ENCODE measurements at places on chromosomes 2 and 18. TPM values are rescaled to one million over a fixed set of nuclear protein-coding genes. Genes with fewer than 3 reads are reported as not detected.

The NGEF gene
- not detected for total RNA-seq

DNA sequence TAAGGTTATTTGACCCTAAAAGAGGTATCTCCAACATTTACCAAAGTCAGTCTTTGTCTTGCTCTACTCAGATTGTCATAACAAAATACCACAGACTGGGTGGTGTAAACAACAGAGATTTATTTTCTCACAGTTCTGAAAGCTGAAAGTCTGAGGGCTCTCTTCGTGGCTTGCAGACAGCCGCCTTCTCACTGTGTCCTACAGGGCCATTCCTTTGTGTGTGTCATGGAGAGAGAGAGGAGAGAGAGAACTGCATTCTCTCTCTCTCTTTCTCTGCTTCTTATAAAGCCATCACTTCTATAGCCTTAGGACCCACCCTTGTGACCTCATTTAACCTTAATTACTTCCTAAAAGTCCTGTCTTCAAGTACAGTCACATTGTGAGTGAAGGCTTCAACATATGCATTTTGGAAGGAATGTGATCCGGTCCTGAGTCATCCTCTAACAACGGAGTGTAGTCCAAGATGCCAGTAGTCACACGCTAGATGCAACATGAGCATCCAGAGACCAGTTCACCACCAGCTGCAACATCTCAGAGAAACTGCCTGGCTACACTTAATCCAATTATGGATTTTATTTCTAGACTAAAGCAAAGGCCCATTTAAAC lies 130.2 kb downstream of the CD226 start:
- peak; percentile 55 for DNase-seq

DNA sequence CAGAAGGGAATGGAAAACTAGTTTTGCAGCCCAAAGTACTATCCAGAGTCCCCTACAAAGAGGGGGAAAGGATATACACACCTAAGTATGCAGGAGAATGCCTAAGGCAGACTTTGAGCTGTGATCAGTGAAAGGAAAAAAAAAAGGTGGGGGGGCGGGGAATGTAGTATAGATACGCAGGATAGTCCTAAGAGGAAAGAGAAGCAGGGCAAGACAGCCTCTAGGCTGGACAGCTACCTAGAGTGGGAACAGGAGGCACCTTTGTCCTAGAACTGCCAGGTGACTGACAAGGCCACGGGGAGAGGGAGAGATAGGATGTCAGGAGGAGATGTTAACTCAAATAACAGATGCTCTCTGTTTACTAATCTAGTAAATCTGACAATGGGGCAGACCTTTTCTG lies 6.0 kb downstream of the REEP1 start:
- no peak for DNase-seq

The CABLES1 gene
- 5.0 TPM for total RNA-seq

GRCh38 chr2:101969723-101970122 lies 22.0 kb upstream of the IL1R2 start:
- DNase-seq = no peak

- DNase-seq = no peak
Observed at GRCh38 chr2:120733238-120733932, 2.3 kb upstream of the GLI2 start.

The ANO7 gene
- total RNA-seq = 1.3 TPM

- no peak for DNase-seq
Observed at GRCh38 chr2:239523954-239524330, 123.1 kb upstream of the HDAC4 start.

DNA sequence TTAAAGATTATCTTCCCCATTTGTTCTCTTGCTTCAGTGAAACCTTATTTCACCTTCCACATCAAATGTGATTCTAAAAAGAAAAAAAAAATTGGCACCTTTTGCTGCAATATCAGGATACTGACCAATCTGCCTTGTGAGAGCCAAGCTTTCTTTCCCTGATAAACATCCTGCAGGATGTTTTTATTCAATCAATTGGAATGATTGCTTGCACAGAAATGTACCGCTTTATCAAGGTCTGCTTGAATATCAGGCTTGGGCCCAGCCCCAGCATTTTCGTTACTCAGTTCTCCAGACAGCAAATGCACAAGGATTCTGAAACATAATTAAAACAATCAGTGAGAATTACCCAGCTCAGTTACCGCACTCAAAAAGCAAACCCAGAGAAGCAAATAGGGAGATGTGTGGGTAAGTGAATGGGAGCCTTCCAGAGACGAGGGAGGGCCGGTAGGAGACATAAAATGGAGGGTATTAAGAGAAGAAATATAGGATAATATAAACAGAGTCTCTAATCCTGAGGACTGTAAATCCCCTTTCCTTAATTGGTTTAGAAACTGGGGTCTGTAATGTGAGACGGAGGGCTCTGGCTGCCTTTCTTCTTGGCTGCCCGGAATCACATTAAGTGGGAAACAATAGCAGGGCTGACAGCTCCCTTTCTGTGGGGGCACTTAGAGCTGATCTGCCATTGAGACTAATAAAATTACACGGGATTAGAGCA lies 291.8 kb downstream of the ICOS start:
- no peak for DNase-seq

- DNase-seq = no peak
Observed at GRCh38 chr2:168894720-168895119, 4.5 kb upstream of the SPC25 start.

DNA sequence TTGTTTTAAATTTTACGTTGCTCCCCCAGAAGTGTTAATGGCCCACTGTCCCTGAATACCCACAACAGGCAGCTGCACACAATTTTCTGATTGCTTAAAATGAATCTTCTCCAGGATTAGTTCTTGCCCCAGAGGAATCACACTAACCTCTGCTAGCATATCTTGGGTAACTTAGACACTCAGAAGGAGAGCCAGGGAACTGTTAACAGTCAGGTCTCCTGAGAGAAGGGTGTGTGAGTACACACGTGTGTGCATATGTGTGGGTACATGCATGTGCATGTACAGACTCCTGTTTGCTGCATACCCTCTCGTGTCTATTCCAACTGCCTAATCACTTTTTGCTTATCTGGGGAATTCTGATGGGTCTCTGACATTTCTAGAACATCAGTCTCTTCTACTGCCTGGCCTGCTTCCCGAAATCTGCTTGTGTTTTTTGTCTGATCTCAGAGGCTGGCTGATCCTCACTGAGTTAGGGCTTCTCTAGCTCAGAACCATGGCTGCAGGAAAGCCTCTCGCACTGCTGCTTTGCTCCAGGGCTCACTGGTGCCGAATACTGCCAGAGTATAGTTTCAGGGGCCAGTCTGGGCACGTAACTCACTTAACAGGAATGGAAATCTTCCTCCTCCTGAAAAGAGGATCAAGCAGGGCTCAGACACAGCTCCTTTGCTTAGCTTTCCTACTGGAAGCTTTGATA lies 62.8 kb downstream of the PRELID3A start:
- DNase-seq = no peak

DNA sequence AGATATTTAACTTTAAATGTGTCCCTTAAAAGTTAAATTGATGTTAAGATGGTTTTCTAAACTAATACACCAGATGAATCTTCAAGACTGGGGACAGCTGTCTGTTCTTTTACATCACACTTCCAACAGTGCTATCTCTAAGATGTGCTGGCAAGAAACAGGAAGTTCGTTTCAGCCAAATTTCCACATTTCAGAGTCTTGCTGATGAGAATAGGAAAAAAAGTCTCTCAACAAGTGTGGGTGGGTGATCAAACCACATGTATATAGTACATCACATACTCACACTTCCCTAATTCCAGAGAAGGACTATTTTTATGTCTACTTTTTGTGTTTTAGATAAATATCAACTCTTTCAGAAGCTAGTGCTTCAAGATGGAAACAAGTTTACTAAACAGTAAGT lies 1712.8 kb upstream of the TMEFF2 start:
- DNase-seq = no peak

DNA sequence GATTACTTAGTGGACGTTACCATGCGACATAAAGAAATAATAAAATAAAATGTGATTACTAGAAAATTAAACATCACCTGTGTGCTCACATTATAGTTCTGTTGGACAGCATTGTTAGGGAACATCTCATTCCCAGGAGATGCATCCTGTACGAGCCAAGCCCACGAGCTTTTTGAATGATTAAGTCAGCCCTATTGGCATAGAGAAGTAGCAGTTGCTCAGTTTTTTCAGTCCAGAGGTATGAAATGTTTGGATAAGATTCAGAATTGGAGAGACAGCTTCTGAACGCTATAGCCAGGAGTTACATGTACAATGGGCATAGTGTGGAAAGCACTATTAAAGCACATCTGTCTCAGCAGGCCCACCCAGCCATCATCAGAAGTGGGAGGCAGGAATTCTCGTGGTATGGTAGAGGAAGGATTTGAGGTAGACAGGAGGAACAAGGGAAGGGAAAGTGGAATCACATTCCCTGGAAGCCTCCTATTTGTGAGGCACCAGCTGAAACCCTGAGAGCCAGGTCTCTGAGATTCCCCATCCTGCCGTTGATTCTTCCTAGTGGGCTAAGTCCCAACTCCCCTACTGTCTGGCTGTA lies 8.6 kb downstream of the SPATS2L start:
- no peak for DNase-seq

The CHRND gene
- total RNA-seq = not detected

DNA sequence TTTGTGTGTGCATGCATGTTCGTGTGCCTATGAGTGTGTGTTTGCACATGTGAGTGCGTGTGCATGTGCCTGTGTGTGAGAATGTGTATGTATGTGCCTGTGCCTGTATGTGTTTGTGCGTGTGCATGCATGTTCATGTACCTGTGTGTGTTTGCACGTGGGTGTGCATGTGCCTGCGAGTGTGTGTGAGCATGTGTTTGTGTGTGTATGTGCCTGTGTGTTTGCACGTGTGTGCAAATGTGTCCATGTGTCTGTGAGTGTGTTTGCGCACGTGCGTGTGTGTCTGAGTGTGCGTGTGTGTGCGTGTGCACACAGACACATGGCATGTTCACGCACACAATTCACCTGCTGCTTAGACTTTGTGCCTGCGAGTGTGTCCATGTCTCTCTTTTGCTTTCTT lies 853.5 kb upstream of the SALL3 start:
- no peak for DNase-seq

GRCh38 chr2:168053676-168054075 lies 193.7 kb downstream of the STK39 start:
- no peak for DNase-seq

DNA sequence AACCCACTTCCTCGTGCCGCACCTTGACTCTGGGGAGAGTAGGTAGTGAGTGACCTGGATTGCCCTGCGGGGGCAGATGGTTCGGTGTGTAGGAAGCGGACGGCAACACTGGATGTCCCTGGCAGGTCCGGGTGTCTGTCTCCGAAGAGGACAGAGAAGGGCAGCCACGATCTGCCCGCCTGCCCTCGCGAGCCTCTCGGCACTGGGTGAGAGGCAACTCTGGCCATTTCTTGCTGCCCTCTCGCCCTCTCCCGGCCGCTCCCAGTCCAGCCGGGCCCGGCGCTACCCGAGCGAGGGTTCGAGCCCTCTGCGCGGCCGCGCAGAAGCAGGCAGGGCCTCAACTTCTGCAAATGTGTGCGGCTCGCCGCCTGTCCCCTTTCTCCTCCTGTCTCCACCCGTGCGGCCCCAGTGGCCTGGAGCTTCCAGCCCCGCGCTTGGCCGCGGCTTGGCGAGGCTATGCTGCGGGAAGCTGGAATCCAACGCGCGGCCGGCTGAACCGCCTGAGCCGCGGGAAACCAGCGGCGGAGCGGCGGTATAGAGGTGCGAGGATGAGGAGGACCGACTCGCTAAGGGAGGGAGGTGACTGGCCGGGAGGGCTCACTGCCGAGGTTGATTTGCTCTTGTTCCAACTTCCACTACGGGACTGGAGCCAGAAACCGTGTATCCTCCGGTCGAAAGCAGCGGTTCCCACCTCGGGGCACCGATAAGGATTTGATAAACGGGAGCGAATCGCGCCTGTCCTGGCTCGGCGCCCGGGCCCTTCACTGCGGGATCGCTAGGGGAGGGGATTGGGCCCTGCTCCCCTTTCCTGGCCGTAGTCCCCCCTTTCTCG lies 1.5 kb downstream of the EPAS1 start:
- DNase-seq = peak; percentile 42

GRCh38 chr2:239245872-239246721 lies 154.7 kb downstream of the HDAC4 start:
- DNase-seq = no peak

DNA sequence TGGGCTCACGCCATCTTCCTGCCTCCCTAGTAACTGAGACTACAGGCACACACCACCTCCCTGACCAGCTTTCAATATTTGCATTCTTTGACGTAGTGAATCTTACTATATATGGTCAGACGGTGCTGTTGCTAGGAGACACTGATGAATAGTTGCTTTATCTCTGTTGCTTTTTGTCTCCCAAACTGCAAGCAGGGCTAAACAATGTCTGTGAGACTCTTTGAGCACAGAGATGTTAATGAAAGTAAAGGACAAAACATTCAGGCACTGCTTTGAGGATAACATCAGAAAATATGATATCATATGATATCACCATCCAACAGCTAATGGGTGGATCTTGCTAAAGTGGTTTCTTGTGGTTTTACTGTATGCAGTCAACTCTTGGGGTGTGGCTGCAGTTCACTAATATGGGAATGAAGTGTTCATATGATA lies 43.0 kb downstream of the EMILIN2 start:
- DNase-seq = no peak

The METTL21A gene
- 6.4 TPM for total RNA-seq

- no peak for DNase-seq
Observed at GRCh38 chr2:36480028-36480427, 117.9 kb downstream of the FEZ2 start.

- no peak for DNase-seq
Observed at GRCh38 chr2:222736924-222737323, 65.5 kb downstream of the MOGAT1 start.

DNA sequence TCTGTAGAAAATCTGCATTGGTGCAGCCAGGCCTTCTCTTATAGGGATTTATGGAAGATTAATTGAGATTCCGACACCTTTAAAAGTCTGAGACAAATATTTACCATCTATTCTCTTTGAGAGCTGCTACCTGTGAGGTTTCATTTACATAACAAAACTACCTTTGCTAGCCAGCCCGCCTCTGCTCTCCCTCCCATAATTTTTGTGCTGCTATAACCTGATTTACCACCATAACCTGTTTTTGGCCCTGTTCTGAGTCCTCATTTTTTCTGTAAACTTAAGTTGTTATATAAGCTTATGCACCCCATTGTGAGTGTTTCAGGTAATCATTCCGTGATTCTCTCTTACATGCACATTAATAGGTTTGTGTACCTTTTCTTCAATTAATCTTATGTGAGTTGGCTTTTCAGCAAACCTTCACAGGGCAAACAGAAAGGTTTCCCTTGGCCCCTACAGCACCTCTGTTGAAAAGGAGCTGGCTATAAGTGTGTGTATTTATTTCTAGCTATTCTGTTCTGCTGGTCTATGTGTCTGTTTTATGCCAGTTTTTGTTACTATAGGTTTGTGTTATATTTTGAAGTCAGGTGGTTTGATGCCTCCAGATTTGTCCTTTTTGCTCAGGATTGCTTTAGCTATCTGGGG lies 114.9 kb upstream of the XIRP2 start:
- no peak for DNase-seq

- no peak for DNase-seq
Observed at GRCh38 chr18:22913861-22914260, 19.3 kb upstream of the RBBP8 start.

The ZNF521 gene
- 6.0 TPM for total RNA-seq

GRCh38 chr2:221771297-221771696 lies 199.2 kb upstream of the EPHA4 start:
- DNase-seq = no peak

The MRO gene
- not detected for total RNA-seq

The OXER1 gene
- not detected for total RNA-seq

- no peak for DNase-seq
Observed at GRCh38 chr18:44830581-44830980, 149.9 kb downstream of the SETBP1 start.

The IL37 gene
- total RNA-seq = not detected
